ENCODE measurements at places on chromosomes 4 and X.

- DNase-seq: no peak
Observed at GRCh38 chrX:150873616-150874015, 24.9 kb downstream of the CD99L2 start.

DNA sequence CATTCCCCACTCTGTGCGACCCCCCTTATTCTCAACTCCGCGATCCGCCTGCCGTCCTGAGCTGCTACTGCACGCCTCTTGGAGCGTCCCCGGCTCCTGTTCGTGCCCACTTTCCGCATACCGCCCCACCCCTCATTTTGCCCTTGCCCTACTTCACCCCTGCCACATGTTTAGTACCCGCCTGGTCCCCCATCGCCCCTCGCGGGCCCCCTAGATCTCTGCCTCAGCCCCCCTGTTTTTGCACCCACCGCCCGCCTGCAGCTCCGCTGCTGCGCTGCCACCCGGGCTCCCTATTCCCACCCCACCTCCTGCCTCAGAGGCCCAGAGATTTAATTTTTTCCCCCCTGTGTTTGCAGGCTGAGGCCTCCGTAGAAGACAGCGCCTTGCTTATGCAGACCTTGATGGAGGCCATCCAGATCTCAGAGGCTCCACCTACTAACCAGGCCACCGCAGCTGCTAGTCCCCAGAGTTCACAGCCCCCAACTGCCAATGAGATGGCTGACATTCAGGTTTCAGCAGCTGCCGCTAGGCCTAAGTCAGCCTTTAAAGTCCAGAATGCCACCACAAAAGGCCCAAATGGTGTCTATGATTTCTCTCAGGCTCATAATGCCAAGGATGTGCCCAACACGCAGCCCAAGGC is 1.4 kb downstream of the MAGED1 start:
- no peak for DNase-seq

GRCh38 chr4:134754301-134755019 is 552.9 kb upstream of the PABPC4L start:
- no peak for DNase-seq

GRCh38 chr4:82780752-82781231 is 17.8 kb downstream of the SCD5 start:
- no peak for DNase-seq

DNA sequence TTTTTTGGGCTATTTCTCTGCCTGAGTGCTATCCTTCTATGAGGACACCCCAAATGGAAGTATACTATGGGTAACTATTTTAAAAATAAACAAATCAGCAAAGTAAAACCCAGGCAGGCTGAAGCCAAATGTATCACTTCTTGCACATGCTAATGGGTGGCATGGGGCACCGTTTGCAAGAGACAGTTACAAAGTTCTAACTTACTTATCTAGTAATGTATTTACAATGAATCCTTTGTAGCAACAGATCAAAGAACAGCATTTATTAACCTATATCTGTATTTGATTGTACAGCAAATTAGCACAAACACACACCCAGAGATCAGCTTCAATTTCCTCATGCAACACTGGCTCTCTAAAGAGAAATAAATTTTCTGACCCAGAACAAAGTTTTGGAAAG is 225.5 kb downstream of the ZNF674 start:
- DNase-seq: no peak

DNA sequence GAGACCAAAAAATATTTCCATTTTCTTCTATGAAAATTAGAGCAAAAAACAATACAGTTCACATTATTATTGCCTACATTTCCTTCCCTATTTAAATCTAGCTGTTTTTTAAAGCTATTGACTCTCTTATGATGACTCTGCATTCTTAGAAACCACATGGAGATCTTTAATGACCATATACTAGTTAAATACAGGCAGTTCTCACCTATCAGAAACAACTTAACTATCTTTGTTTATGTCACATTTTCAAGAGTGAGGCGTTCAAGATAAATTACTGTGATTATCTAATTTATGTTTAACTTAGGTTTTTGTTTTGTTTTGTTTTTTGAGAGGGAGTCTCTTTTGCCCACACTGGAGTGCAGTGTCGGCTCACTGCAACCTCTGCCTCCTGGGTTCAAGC is 3.0 kb downstream of the CISD2 start:
- no peak for DNase-seq

DNA sequence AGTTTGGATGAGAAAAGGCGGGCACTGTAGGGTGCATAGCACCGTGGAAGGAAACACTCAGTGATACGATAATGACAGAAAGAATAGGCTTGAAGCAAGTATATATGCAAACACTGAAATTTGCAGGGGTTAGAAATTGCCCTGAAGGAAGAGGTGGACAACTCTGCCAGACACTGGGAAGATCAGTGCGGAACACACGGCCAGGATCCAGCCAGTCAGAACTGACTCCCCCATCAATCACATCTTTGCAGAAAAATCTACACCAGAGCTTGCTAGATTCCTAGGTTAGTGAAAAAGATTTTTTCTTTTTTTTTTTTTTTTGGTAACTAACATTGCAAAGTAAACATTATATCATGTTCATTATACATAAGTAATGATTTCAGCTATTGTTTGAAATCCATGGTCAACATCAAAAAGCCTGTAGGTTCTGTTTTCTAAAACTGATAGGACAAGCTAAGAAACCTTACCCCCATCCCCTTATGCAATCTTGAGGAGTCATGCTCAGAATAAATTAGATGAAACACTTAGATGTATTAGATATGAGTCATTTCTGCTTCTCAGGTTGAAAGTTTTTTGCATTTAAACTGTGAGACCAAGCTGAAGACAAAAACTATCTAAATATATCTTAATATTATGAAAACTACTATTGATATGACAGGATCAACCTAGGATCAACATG is 38.9 kb downstream of the TRIML1 start:
- no peak for DNase-seq

DNA sequence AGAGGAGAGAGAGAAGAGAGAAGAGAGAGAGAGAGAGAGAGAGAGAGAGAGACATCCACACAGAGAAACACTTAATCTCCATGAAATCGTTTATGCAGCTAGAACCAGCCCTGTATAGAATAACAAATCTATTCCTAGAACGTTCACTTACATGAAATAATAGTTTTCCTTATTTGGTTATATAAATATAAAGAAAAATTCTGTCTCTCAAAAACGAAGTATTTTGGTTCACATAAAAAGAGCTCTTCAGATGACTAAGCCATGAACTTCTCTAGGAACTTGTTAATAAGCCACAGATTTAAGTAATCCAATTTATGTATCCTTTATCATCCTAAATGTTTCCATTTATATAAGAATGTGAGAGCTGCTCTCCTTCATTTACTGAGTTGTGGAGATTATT is 1315.1 kb upstream of the PCDH7 start:
- no peak for DNase-seq

DNA sequence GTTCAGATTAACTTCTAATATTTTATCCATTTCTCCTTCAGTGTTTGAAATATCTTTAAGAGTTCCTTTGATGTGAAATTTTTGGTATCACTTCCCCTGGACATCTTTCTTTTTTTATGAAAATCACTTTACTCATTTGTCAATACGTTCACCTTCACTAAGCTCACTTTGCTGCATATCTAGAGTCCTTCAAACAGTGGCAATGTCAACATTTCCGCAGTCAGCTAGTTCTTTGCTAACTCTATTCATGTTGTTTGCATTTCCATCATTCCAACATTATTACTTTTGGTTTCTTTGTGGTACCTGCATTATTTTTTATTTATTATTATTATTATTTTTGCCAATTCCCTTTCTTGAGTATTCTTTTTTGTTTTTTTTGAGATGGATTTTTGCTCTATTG is 203.0 kb downstream of the GPAT3 start:
- DNase-seq: no peak

GRCh38 chr4:115675719-115676118 is 562.3 kb upstream of the NDST4 start:
- DNase-seq: no peak

GRCh38 chr4:26086621-26087441 is 172.8 kb downstream of the SMIM20 start:
- DNase-seq: no peak

- DNase-seq: no peak
Observed at GRCh38 chr4:95499291-95499696, 49.5 kb downstream of the UNC5C start.

GRCh38 chr4:7753271-7753670 is 186.4 kb downstream of the AFAP1 start:
- DNase-seq: no peak

- DNase-seq: no peak
Observed at GRCh38 chrX:10922835-10923234, 188.3 kb upstream of the HCCS start.

DNA sequence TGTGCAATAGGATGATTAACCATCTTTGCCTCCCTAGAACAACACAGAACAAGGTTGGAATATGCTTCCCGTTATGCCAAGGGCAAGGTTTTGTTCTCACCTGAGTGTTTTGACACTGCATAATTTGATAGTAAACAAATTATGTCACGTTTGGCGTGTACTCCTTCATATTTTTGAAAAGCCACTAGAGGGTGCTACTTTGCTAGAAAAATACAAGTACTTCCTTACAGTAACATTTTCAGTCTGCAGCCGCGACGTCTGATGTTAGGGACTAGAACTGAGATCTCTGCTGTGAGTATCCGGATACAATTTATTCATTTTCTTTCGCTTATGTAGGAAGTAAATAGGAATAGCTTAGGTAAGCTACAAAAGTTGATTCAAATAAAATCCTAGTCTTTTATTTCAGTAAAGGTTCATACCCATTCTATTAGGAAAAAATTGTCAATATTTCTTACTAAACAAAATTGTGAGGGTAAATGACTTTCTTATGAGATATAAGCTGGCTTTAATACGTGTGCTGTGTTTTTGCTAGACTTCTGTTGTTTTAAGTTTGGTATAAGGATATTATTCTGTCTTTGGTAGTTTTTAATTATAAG is 181.1 kb upstream of the WDFY3 start:
- no peak for DNase-seq

DNA sequence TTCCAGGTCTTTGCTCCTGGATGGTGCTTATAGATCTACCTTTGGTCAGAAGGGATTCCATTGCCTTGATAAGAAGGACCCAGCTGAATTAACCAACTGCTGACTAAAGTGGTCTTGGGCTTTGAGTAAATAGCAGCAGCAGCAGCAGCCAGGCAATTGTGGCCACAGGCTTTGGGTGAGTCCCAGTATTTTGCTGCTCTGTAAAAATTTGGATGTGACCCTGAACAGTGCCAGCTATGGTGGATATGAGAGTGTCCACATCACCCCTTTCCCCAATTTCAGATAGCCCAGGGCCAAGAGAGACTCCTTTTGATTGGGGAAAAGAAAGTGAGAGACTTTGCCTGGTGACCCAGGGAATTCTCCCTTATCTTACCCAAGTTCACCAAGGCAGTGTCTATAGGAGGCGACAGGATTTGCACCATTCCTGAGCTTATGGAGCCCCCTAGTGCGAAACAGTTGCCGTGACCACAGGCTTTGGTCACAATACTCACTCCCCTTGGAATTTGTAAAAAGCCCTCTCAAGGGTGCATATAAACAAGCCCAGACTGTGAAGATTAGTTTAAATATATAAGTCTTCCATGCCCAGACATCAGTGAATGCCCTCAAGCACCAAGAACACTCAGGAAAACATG is 518.0 kb downstream of the TMA16 start:
- no peak for DNase-seq

- no peak for DNase-seq
Observed at GRCh38 chr4:127995776-127996175, 30.6 kb downstream of the ABHD18 start.

GRCh38 chrX:148649145-148649795 is 148.9 kb downstream of the AFF2 start:
- no peak for DNase-seq

- no peak for DNase-seq
Observed at GRCh38 chr4:2824329-2824835, 19.3 kb upstream of the ADD1 start.

DNA sequence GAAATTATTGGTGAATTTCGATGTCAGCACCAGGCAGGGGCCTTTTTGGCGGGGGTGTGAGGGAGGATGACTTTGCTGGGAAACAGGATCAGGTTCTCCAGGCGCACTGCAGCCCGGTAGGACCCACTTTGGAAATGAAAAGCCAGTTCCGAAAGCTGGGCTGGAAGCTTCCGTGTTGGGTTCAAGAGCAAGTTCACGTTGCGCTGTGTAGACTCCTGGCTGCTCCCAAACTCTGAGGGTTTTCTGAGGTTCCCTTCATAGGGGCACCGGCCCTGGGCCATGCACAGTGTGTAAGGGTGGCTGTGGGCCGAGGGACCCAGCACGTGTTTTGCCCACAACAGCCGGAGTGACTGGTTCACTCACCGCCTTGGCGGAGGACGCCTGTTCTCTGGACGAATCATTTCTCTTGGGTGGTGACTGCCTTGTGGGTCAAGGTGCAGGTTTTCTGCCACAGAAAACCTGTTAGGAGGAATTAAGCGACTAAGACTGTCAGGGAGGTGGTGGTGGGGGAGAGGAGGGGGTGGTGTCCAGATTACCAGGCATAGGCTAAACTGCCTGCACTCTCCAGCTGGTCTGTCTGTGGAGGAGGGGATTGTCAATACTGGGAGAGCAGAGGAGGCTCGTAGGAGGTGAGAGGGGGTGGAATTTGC is 8.0 kb downstream of the SHOX start:
- no peak for DNase-seq

DNA sequence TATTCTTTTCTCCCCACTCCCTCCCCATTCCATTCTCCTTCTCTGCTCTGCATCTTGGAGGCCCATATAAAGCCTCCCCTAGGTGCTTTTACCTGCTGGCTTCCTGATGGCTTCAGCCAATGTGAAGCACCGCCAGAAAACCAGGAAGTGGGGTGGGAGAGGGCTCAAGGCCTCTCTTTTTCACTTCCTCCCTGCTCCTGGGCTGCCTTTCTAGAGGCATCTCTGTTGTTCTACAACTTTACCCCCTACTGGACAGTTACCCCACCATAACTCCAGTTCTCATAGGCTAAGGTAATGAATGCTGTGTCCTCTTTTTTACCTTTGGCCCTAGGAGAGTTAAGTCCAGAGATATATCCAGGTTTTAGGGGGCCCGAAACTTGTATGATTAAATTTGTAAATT is 62.4 kb upstream of the PPARGC1A start:
- DNase-seq: no peak

DNA sequence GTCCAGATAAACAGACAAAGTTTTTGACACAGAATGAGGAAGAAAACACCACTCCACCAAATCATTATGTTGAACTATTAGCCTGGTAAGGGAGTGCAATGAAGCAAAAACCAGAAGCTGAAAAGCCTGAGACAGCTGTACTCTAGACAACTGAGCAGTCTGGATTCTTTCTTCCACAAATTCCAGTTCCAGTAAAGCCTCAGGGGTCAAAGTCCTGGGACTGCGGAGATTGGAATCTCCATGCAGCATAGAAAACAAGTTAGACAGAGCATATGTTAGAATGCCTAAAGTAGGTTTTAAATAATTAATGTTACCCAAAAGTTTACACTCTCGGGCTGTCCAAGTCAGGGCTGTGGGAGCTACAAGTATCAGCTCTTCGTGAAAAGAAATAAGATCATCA is 263.2 kb downstream of the TECRL start:
- DNase-seq: no peak

DNA sequence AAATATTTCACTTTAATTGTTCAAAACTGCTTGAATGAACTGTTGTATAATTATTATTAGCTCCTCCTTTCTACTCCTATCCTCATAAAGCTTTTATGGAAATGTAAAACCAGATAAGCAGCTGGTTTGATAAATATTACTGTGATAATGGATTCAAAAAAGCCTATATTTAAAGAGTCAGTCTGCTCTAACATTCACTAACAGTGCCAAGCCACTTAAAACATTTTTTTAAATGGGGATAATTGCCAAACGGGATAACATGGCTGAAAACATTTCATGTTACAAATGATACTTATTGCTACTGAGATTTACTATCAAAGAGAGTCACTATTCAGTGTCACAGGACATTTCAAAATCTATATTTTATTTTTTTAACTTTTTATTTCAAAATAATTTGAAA is 17.4 kb downstream of the ARHGAP24 start:
- DNase-seq: no peak

- DNase-seq: no peak
Observed at GRCh38 chrX:129145840-129146272, 377.4 kb downstream of the SMARCA1 start.
